ENCODE measurements at places on chromosomes 16 and 17.

- DNase-seq: peak; percentile 73
Measured at GRCh38 chr17:81966343-81967243, 5.6 kb upstream of the NOTUM start.

DNA sequence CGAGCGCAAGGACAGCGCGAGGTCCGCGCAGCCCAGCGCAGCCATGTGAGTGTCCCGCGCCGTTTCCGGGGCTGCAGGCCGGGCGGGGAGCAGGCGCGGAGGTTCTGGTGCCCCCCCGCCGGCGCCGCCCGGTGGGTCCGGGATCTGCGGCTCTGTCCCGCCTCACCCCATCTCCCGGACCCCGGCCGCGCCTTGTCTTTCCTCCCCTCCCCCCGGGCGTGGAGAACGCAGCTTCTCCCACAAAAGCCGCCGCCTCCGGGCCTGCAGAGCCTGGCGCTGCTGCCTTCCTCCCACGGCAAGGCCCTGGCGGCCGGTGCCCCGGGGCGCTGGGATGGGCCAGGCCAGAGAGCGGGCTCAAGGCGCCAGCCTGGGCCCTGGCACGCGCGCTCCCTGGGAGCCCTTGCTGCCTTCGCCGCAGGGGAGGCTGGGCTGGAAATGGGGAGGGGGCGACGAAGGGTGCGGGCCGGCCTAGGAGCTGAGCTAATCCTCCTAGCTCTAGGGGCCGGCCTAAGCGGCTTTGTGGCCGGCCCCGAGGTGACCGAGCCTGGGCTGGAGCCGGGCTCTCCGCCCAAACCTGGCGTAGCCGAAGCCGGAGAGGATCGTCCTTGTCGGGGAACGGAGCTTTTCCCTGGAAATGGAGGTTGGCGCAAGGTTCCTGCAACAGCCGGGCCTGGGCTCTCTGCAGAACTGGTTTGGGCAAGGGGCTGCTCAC is 397 bp downstream of the RIPOR1 start:
- DNase-seq: peak; percentile 64

DNA sequence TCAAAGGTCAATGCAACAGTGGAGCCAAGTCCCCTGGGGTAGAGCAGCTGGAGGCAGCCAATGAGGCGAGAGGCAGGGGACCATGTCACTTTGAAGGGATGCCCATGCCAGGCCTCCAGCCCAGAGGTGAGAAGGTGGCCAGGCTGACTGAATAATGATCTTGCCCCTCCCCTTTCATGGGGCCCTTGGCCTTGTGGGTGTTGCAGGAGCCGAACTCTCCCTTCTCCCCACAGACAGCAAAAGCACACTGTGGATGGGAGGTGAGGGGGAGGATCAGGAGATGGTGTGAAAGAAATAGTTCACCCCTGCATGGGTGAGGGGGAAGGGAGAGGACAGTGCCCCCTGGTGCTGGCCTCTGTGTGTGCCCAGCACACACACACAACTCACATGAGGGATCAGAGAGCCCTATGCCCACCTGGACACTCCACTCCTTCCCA is 15.8 kb upstream of the TBX21 start:
- DNase-seq: no peak

GRCh38 chr17:17024778-17025300 is 17.4 kb upstream of the MPRIP start:
- DNase-seq: no peak

DNA sequence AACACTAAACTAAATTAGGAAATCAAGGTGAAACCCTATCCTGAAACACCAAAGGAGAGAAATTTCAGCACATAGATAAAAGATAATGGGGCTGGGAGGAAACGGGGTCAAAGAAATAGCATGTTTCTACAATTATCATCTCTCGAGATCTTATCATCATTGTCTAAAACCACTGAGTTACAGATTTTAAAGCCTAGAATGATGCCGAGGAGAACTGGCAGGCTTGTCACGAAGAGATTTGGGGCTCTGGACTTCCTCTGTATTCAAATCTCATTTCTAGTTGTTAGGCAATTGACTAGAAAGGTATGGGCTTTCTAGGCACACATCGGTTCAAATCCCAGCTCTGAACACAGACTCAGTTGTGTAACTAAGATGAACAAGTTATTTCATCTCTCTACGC is 9.3 kb downstream of the PDZD9 start:
- DNase-seq: no peak

DNA sequence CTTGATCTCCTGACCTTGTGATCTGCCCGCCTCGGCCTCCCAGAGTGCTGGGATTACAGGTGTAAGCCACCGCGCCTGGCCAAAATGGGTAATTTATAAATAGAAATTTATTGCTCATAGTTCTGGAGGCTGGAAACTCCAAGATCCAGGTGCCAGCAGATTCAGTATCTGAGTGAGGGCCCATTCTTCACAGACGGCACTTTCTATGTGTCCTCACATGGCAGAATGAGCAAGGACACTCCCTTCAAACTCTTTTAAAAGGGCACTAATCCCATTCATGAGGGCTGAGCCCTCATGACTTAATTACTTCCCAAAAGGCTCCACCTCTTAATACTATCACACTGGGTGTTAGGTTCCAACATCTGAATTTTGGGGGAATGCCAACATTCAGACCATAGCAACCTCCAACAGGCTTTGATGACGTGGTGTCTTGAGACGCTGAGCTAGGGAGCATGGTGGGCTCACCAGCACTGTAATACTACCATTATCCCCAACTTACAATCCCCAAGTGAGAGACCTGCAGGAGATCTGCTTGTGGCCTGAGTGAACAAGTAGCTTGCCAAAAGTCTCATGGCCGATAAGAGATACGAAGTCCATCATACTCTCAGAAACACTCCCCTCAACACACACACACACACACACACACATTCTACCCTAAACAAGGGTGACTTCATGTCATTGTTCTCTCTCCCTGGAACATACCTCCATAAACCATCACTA is 8.5 kb downstream of the CMTM4 start:
- DNase-seq: no peak

- peak; percentile 74 for DNase-seq
Measured at GRCh38 chr16:29820730-29821642, 724 bp downstream of the MVP start.

- no peak for DNase-seq
Measured at GRCh38 chr17:11144358-11145233, 96.4 kb upstream of the SHISA6 start.

- DNase-seq: no peak
Measured at GRCh38 chr17:1231456-1231855, 38.8 kb upstream of the BHLHA9 start.

GRCh38 chr17:36608794-36609497 is 7.6 kb downstream of the MRM1 start:
- peak; percentile 66 for DNase-seq

DNA sequence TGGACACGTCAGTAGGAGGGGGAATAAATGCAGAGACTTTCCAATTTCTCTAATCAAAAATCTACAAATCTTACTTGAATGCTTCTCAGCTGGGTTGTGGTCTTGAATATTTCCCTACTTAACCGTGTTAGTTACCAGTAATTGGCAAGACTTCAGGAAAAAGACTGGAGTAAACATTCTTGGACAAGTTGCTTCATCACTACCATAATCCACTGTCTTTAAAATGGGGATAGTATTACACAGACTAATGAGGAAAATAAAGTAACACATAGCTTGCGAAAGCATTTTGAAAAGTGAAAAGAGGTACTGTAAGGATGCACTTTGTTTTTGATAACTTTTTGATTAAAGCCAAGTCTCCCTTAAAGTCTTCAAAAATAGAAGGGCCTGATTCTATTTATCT is 18.4 kb downstream of the MYH1 start:
- no peak for DNase-seq

DNA sequence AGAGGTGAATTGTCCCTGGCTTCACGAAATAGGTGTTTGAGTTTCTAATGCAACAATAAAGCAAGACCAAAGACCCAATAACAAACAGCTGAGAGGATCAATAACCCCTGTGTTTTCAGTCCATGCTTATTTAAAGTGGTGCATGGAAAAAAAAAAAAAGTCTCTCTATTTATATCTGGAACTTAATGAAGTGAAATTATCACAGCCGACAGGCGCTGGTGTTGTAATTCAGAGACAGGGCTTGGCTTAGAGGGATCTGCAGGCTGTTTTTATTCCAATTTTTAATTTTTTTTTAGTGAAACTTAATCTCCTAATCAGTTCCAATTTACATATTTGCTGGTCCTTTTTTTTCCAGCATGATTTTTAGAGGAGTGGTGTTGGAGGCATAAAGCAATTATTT is 858.2 kb upstream of the SOX9 start:
- DNase-seq: no peak
